ENCODE measurements at places on chromosomes 11 and 22. TPM values are rescaled to one million over a fixed set of nuclear protein-coding genes. Genes with fewer than 3 reads are reported as not detected.

GRCh38 chr11:88744140-88744539 is 321.6 kb downstream of the GRM5 start:
- DNase-seq = no peak

GRCh38 chr11:65500387-65501185 is 1.7 kb downstream of the MALAT1 start:
- peak; percentile 88 for DNase-seq

DNA sequence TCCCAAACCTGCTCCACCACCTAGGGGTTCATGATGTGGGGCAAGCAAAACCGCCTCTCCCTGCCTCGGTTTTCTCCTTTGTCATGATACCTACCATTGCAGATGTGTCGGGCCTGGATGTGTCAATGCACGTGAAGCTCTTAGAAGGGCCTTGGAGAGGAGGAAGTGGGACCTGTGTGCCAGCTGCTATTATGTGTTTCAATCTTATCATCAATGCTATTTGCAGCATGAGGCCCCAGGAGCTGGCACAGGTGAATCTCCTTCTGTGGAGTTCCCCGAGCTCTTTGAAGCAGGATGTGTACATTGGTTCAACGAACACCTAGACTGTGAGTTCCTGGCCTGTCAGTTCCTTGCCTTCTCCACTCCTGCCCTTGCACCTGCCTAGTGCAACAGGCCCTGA is 331.6 kb downstream of the CTTN start:
- DNase-seq = no peak

DNA sequence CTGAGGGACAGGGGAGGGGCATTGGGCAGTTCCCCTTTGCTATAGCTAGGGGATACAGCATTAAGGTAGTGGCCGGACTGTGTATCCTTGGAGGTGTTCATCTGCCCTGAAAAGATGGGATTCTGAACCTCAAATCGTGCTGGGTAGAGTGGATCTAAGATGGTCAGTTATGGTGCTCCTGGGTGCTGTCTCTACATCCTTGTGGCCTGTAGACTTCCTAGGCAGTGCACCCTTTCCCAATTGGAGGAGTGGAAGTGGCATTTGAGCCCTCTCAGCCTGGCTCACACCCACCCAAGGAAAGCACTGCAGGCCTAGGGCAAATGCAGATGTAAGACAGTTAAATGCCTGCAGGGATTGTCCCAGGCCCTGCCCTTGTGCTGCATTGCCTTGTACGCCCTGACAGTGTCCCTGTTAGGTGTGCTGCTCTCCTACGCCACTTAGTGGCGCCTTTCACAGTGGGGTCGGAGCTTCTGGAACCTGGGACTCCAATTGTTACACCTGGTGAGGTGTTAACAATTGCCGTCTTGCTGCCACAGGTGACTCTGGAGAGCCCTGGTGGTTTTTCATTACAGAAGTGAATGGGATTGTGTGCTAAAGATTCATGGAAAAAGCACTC is 35.0 kb downstream of the PPFIBP2 start:
- peak; percentile 78 for DNase-seq

DNA sequence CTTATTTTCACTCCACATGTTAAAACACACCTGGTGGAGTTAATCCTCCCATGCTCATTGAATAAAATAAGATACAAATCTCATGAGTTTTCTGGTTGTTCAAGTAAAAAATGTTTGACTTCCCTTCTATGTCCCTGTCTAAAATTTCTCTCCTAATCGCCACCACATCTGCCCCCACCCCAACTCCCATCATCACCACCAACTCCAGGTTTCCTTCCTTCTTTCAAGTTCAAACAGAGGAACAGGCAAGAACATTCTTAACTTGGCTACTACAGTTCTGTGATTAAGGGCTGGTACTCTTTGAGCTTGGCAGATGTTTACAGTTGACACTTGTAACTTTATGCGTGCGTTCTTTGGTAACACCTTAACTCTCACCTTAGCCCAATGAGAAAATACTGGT is 9.1 kb upstream of the PSMA1 start:
- DNase-seq = no peak

GRCh38 chr11:101668236-101668635 is 84.4 kb upstream of the TRPC6 start:
- DNase-seq = no peak

GRCh38 chr11:3000032-3000961 is 8.2 kb upstream of the NAP1L4 start:
- DNase-seq = no peak

GRCh38 chr11:44470854-44471253 is 94.6 kb upstream of the CD82 start:
- DNase-seq = no peak

GRCh38 chr11:123457187-123457770 is 27.2 kb downstream of the GRAMD1B start:
- no peak for DNase-seq

GRCh38 chr11:6828103-6828502 is 17.4 kb upstream of the OR10A5 start:
- no peak for DNase-seq

- DNase-seq = no peak
Measured at GRCh38 chr11:68574308-68574707, 110.0 kb upstream of the GAL start.

GRCh38 chr11:36929401-36929800 is 331.4 kb upstream of the RAG2 start:
- no peak for DNase-seq

DNA sequence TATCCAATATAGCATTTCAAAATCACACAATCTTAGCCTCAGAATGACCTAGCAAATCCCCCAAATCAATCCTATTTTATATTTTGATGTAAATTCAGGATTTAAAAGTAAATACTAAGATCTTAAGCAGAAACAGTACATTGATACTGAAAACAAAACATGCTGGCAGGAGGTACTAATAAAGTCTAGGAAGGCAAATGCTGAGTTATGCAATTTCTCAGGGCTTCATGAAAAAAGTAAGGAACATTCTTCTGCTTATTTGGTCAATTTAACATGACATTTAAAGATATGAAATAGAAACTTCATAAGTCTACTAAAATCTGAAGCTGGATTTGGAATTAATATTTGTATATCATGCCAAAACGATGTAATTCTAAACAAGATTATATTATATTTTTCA is 153.3 kb downstream of the SWAP70 start:
- no peak for DNase-seq

GRCh38 chr11:34091825-34092224 is 13.6 kb upstream of the NAT10 start:
- DNase-seq = no peak

DNA sequence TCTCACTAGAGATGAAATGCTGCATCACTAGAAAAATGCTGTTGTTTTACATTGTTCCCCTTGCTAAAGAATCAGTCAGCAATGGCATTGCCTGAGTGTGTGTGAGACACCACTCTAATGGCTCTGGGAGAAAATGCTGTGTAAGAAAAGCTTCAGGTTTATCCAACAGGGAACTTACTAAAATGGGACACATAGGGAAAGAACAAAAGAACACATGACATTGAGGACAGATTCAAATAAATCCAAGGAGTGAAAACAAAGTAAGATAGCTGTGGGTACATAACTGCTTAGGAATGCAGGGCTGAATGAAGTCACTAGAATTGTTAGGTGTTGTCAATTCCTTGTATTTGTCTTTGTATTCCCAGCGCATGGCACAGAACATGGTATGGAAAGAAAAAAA is 24.2 kb downstream of the BLID start:
- DNase-seq = no peak

GRCh38 chr11:43377389-43377788 is 18.7 kb downstream of the TTC17 start:
- no peak for DNase-seq

DNA sequence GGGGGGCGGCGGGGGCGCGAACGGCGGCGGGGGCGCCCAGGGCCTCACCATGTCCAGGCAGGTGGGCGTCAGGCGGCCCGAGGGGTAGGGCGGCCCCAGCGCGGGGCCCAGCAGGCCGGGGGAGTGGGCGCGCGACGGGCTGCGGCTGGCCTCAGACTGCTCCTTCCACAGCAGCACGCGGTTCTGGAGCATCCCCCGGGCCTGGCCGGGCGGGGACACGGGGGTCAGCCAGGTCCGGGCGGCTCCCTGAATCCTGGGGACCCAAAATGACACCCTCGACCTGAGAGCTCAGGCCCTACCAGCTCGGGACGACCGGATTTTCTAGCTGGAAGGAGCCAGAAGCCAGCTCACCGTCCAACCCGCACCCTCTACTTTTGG is 5.5 kb upstream of the SLC16A8 start:
- no peak for DNase-seq

- DNase-seq = no peak
Measured at GRCh38 chr11:12669930-12670329, 4.3 kb upstream of the TEAD1 start.

DNA sequence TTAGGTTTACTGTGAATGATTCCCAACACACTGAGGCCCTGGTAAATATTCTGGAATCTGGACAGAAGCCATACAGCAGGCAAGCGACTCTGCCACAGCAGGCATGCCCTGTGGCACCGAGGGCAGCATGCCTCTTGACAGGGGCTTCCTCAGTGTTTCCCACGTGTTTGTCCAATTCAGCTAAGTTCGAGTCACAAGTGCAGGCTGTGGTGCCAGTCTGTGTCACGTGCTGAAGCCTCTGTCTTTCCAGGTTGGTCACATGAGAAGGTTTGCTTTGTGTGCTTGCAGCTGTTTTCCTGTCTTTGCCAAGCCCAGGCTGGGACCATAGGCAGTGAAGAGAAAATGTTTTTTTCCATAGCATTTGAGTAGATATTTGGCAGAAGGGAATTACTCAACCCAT is 2.4 kb upstream of the PPFIBP2 start:
- no peak for DNase-seq

DNA sequence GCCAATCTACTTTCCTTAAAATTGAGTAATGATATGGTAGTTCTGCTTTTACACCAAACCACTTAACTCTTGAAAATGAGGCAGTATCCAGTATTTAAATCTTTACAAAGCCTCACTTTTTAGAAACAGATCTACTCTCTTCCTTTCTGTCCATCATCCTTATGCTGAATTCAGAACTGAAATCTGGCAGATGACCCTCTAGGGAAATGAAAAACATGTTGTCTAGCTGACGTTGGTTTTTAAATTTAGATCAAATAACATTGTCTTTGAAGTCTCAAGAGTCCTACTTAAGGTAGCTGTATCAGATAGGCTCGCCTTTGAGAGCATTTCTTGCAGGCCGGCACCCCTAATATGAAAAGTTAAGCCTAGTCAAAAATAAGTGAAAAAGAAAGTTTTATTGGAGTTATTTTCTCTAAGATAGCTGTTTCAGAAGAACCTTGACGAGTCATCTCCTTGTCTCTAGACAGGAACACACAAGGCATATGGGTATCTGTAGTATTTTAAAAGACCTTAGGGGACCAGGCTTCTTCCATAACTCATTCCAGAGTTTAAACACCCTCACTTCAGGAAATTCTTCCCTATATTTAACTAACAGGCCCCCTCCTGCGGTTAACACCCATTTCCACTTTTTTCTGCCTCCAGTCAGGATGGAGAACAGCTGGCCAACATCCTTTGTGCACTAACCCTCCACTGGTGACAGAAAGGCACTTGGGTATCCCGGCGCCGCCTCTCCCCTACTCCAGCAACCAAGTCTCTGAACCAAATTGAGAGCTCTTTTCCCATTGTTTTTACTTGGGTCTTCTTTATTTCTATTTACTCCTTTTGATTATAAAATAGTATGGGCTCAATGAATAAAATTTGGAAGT is 81.2 kb downstream of the WNT11 start:
- DNase-seq = no peak

GRCh38 chr11:68998390-68998911 is 14.6 kb downstream of the MRGPRF start:
- peak; percentile 49 for DNase-seq

- DNase-seq = peak; percentile 38
Measured at GRCh38 chr22:21593406-21594232, 26.1 kb downstream of the UBE2L3 start.

DNA sequence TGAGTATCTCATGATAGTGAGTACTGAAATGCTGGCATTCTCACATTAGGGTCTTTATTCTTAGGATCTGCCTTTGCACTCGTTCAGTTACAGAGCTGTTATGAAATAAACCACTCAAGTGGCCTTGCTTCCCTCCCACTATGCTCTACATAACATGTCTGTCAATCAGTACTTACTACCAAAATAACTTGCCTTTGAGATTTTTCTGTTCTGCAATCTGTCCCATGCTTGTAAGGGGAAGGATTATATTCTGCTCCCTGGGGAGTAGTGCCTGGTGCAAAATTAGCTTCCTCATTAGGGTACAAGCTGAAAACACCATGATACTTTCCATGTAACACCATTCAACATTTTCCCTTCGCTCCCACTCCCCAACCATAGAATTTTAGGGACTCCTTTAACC is 1.9 kb upstream of the GRAP2 start:
- DNase-seq = no peak

DNA sequence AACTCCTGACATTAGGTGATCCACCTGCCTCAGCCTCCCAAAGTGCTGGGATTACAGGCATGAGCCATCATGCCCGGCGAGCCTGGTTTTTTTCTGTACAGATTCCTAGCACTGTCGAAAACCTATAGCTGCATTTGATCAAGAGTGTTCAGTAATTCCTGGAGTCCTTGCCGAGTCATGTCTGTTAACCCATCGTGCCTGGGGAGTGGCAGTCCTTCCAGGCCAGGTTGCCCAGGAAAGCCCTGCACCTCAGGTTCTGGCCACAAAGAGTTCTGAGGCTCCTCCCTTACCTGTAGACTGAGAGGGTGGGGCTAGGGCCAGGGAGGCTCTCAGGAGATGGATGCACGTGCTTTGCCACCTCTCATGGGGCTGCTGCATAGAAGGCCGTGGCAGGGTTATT is 17.0 kb downstream of the YDJC start:
- DNase-seq = no peak

GRCh38 chr11:34614344-34615104 is 6.4 kb upstream of the EHF start:
- no peak for DNase-seq

DNA sequence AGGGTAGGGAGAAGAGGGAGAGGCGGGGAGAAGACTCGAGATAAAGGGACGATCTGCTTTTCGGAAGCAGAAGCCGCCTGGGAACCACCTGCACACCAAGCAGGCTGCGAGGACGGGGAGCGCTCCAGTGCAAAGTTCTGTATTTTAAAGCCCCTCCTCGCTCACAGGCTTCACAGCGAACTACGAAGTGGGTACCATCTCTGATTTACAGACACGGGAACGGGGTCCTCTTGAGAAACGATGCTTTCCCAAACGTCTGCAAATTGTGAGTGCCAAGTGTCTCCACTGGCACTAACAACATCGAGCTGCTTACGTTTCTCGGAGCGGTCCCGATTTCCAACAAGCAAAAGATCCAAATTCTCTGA is 700 bp upstream of the STX3 start:
- DNase-seq = no peak

OR52N4 gene
- not detected for total RNA-seq

TESMIN gene
- total RNA-seq = 31.7 TPM

IL10RA gene
- total RNA-seq = not detected

OR4A47 gene
- not detected for total RNA-seq

CRACR2B gene
- 204 TPM for total RNA-seq

UPK3A gene
- total RNA-seq = 6.0 TPM

RASL10A gene
- 2.1 TPM for total RNA-seq

A4GALT gene
- 36.6 TPM for total RNA-seq

LMO2 gene
- total RNA-seq = 0.05 TPM

PARVG gene
- not detected for total RNA-seq

PPP6R3 gene
- total RNA-seq = 215 TPM

SMC1B gene
- total RNA-seq = not detected

PATE4 gene
- total RNA-seq = not detected

OR2AG2 gene
- total RNA-seq = 0.15 TPM
